ENCODE measurements at places on chromosomes 5 and 9.

GRCh38 chr5:169389318-169389717 lies 88.4 kb upstream of the SLIT3 start:
- DNase-seq = no peak

DNA sequence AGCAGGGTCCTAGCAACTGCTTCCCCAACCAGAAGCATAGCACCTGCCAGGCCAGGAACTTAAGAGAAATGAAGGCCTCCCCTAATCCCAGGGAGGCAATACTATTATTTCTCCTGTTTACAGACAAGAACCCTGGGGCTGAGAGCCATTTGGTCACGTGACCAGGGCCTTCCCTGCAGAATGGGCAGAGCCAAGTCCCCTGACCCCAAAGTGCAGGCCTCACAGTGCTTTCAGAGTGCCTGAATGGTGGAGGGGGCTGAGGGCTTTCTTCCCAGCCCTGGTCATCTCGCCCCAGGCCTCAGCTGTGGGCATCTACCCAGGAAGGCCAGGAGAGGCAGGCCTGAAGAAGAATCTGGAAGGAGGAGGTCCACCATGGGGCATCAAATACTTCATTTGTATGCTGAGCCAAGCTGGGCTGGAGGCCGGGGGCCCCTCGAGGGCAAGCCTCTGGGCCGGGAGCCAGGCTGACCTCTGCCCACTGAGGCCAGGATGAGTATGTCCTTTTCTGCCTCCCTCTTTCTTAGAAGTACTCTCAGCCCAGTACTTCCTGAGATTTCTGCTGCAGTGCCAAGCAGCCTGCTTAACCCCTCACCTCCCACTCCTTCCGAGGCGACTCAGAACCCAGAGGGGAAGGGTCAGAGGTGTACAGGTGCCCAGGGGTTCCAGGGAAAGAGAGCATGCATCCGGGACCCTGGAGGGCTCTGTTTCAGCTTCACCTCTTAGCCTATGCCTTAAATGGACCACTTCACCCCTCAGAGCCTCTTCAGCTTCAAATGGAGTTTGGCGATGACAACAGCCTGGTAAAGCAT lies 18.9 kb upstream of the DUSP1 start:
- DNase-seq = no peak

DNA sequence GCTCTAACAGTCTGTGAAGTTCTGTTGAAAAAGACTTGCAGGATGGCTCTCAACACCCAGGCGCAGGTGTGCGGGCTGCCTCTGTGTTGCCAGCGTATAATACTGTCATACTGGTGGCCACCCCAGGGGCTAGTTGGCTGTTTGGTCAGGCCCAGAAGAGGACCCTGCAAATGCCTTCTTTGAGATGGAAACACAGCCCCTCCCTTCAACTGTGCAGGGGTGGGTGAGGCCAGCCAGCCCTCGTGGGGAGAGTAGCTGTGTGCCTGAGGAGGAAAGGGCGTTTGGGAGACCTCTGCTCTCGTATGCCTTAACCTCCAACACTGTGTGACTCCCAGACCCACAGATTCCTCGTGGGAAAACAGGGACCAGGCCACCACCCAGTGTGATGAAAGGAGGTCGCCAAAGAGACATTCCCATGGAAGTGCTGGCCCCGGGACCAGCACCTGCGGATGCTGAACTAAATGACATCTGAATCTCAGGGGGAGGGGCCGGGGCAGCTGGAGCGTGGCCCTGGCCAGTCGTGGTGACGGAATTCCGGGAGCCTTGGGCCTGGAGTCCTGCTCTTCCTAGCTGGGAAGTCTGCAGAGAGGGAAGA lies 11.3 kb upstream of the SCGB3A1 start:
- DNase-seq = no peak

- no peak for DNase-seq
Observed at GRCh38 chr5:56023296-56023695, 28.5 kb upstream of the IL6ST start.

- no peak for DNase-seq
Observed at GRCh38 chr5:36692791-36693763, 86.7 kb downstream of the SLC1A3 start.

- no peak for DNase-seq
Observed at GRCh38 chr9:127926906-127927200, 3.7 kb downstream of the PIP5KL1 start.

DNA sequence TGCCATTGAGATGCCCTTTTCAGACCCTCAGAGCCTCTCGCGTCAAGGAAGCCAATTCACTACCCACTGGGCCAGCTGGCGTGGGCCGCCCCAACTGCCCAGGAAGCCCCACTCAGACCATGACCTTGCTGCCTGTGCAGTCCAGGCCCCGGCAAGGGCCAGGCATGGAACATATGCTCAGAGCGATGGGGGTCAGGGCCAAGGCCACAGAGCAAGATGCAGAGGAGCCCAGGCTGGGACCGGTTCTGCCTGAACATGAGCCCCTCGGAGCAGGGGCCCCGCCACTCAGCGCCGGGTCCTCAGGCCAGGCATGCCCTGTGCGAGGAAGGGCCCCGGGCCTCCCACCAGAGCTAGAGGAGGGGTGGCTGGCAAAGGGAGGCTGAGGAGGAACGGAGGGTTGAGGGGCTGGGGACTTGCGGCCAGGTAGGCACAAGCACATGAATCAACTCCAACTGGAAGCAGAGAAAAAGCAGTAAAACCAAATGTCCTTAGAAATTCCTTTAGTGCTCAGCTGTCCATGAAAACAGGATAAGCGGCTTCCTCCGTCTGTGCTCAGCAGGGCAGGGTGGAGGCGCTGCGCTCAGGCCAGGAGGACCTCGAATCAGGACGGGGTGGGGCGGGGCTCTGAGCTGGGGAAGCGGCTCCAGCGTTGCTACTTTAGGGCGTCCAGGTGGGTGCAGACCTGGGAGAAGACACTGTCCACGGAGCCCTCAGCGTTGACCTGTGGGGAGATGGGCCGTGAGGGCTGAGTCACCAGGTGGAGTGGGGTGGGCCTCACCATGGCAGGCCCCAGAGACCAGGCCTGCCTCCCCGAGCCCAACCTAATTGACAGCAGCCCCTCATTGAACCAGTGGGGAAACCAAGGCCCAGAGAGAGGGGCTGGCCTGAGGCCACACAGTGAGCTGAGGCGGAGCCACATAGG lies 9.9 kb downstream of the AK1 start:
- no peak for DNase-seq

DNA sequence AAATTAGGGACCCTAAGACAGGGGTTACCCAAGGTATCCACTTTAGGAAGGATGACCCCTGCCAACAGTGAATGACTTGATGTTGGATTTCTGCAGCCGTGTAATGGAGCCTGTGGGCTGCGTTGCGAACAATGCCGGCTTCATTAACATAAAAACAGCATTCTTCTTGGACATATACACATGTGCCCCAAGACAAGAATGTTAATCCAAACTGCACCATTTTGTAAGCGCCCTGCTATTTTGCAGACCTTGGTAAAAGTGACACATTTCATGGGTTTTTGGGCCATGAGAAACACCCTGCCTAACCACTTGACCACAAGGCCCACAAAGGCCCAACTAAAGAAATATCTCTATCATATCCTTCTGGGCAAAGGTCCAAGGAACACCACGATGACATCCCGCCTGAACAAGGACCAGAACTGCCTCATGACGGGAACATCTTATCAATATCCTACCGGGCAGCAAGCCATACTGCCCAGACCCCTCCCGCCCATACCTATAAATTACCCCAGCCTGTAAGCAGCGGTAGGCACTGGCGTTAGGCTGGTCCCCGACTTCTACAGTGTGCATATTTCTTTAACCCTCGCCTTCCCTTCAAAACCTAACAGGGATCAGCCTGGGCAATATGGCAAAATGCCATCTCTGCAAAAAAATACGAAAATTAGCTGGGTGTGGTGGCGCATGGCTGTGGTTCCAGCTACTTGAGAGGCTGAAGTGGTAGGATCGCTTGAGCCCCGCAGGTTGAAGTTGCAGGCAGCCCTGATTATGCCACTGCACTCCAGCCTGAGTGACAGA lies 9.7 kb upstream of the PDCD1LG2 start:
- DNase-seq = no peak

GRCh38 chr5:83096660-83097339 lies 19.5 kb downstream of the XRCC4 start:
- DNase-seq = no peak

GRCh38 chr9:36166168-36166927 lies 2.8 kb upstream of the CCIN start:
- DNase-seq = peak; percentile 76

- no peak for DNase-seq
Observed at GRCh38 chr5:75081510-75081909, 29.2 kb upstream of the GCNT4 start.

DNA sequence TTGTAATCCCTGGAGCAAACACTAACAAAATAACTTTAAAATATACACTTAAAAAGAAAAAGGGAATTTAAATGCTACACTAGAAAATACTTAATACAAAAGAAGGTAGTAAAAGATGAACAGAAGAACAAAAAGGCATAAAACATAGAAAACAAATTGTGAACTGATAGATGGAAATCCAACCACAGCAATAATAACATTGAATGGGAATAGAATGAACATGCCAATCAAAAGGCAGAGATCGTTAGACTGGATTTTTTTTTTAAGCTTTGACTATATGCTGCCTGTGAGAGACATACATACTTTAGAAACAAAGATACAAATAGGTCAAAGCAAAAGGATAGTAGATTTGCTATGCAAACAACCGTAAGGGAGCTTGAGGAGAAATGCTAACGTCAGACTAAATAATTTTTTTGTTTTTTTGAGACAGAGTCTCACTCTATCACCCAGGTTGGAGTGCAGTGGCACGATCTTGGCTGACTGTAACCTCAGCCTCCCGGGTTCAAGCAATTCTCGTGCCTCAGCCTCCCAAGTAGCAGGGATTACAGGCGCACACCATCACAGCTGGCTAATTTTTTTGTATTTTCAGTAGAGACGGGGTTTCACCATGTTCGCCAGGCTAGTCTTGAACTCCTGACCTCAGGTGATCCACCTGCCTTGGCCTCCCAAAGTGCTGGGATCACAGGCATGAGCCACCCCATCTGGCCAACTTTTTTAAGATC lies 6.5 kb downstream of the ABO start:
- no peak for DNase-seq

DNA sequence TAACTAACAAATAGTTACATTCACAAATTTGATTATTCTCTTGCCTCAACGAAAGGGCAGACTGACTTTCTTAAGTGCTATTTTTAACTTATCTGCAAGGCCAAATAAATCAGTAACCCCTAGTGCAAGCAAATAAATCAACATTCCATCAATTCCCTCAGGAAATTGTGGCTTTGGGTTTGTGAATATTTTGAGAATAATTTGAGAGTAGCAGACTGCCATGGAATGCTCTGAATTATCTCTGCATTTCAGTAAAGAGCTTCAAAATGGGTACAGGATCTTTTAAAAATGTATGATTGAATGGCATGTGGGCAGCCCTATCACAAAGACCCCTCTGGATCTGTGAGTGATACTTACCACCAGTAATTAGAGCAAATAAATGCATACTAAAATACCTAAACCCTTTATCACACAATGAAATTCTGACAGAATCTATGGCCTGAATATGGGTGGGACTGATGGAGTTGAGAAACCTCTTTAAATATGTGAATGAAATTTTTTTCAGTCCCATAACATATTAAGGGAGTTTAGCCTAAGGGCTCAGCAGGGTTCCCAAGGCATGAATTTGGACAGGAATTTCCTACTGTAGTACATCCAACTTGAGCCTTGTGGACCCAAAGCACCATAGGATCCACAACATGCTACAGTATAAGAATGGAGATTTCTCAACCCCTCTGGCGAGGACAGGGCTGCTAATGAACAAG lies 92.5 kb upstream of the ITGA2 start:
- no peak for DNase-seq

DNA sequence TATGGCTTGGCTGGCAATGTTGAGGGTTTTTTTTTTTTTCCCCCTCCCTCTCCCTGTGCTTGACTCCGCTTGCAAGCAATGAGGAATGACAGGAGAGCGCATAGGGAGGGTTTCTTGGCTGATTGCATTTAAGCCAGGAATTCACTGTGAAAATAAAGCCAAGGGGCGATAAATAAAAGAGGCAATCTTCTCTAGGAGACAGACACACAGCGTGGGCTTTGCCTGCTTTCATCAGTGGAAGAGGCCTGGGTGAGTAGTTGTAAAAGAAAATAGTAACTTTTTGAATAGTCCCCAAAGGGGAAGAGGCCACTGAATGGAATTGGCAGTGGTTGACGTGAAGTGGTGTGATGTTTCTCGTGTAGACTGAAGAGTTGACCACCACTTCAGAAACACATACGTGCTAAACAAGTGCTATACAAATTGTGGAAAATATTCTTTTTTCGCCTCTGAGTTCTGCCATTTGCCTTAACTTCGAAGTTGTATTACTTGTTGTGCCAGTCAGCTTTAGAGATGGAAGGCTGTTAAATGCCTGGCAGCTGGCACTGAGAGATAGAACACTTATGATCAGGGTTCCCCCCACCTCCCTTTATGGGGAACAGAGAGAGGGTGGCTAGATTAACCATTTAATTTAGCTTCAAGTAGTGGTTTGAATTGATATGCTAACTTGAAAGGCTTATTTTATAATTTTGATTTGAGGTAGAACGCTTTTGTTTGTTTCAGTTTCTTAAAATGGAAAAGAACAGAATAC lies 3.0 kb downstream of the ZSWIM6 start:
- no peak for DNase-seq

GRCh38 chr5:127697894-127698600 lies 5.1 kb upstream of the CCDC192 start:
- no peak for DNase-seq

DNA sequence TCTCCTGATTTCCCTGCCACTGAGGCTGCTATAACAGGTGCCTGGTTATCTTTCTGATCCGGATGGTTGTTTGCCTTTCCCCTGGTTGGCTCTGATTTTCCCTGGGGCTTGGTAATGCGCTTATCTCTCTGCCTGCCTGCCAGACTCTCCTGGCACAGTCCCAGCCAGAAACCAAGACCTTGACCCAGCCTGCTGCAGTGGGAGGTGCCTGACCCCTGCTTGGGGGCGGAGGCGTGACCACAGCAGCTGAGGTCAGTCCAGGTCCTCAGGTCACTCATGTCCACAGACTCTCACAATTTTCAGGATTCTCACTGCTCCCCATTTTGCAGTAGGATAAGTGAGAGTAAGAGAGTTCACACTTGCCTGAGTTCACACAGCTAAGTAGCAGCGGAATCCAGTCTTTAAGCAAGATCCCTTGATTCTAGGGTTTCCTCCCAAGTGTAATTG lies 24.4 kb upstream of the SYNPO start:
- DNase-seq = no peak

- no peak for DNase-seq
Observed at GRCh38 chr9:137534256-137535119, 15.7 kb downstream of the PNPLA7 start.

- DNase-seq = no peak
Observed at GRCh38 chr9:88722753-88723152, 187.8 kb downstream of the NXNL2 start.

Data from activated CD4-positive, CD25-positive, alpha-beta regulatory T cell (primary cell).